ENCODE measurements at places on chromosomes 5 and 9. TPM values are rescaled to one million over a fixed set of nuclear protein-coding genes. Genes with fewer than 3 reads are reported as not detected.

MLANA gene
- polyA plus RNA-seq: 1.0 TPM

- DNase-seq: no peak
Measured at GRCh38 chr9:109401990-109402318, 81.1 kb upstream of the EPB41L4B start.

LIX1 gene
- polyA plus RNA-seq: 4.9 TPM

DNA sequence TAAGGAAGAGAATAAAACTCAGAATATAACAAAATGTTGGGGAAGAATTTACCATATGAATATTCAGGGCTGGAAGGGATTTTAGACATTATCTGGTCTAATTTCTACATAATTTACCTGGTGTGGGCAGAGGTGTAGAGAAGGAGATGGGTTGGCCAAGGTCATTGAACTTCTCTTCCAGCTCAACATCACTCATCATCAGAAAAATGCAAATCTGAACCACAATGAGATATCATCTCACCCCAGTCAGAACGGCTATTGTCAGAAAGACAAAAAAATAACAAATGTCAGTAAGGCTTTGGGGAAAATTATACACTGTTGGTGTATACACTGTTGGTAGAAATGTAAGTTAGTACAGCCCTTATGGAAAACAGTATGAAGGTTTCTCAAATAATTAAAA, 121.7 kb downstream of the PTTG1 start:
- no peak for DNase-seq

INSYN2B gene
- polyA plus RNA-seq: 1.7 TPM
